ENCODE measurements at places on chromosomes 7 and 10.
A peak's percentile ranks its signal among the peaks of the same experiment; 100 is the strongest.

GRCh38 chr7:30739691-30740090, 12.2 kb upstream of the INMT start:
- no peak for DNase-seq

GRCh38 chr10:49329146-49329505, 30.2 kb downstream of the C10orf71 start:
- no peak for DNase-seq

GRCh38 chr7:98955992-98956391, 77.7 kb downstream of the TRRAP start:
- no peak for DNase-seq

DNA sequence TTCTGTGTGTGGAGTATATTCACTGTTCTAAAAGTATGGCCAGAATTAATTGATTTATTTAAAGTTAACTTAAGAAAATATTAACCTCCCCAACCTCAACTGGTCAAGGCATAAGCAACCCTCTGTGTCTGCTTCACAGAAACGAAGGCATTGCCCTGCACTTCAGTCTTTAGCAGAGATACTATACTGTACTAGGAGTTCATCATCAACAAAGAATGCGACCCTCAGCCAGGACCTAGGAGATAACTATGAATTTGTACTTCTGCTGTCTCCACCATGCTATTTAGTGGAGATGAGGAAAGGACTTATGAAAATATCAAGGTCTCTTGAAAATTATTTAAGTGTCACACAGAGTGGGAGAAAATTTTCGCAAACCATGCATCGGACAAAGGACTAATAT, 35.7 kb upstream of the SEMA3D start:
- DNase-seq, result no peak

GRCh38 chr7:120857588-120858573, at the start of gene TSPAN12:
TSPAN12 (minus strand) TSS chr7:120858144; CDS start chr7:120856763, 1,381 bp downstream.
- DNase-seq, result peak; percentile 72

GRCh38 chr7:65390588-65390987, 16.9 kb downstream of the ZNF92 start:
- peak; percentile 55 for DNase-seq

DNA sequence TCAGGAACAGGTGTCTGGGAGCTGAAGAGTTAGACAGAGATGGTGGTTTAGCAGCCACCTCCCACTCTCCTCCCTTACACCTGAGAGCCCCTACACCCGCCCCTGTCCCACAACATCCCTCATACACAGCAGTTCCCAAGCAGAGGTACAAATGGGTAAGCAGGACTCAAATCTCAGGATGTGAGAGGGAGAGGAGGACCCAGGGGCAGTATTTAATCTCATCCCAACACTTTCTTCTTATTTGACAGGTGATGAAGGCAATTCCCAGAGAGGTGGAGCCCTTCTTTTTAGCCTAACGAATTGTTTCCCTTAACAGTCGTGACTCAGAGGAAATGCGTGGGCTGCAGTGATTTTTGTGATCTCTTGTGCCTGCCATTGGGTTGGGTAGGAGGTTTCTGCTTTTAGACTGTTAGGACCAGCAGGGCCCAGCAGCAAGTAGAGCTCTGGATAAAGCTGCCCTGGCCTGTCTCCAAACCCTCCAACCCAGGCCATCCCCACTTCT, 191.3 kb downstream of the HECW1 start:
- peak; percentile 43 for DNase-seq

- DNase-seq, result no peak
These were observed 284.7 kb downstream of the HDAC9 start for GRCh38 chr7:18780266-18780665.

DNA sequence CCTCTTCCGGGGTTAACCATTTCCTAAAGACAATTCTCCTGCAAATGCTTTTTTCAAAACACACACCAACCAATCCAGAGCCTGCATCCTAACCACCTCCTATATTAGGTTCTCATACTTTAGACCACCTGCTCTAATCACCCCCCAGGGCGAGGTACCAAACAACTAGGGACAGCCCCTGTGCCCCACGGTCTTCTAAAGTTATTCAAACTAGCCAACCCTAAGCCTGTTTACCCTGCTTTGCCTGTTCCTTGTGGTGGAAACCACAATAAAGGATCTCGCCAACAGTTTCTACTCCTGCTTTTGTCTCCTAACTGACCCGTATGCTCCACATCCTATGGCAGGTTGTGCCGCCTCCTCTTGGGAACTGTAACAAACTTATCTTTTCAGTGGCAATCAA, 21.1 kb downstream of the SP4 start:
- DNase-seq, result no peak

- DNase-seq, result no peak
These were observed 76.4 kb upstream of the IKZF1 start for GRCh38 chr7:50228148-50228547.

DNA sequence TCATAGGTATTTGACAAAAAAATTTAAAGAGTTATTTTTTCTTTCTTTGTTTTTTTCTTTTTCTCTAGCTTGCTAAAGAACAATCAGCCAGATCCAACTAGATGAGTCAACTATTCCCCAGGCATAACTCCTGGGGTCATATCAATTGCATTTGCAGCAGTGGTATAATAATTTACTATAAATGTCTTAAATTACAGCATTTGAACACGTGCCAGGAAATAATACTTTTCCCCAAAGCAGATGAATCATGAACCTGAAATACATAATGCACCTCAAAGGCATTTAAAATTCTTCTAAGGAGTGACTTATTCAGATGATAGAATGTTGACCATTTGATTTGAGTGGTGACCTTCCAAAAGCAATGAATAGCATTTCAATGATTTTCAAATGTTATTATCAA, 190.1 kb downstream of the LRRTM3 start:
- DNase-seq, result peak; percentile 2
